ENCODE measurements at places on chromosomes 12 and 14. TPM values are rescaled to one million over a fixed set of nuclear protein-coding genes. Genes with fewer than 3 reads are reported as not detected.

C12orf42 gene
- total RNA-seq, result not detected

AMIGO2 gene
- 13.6 TPM for total RNA-seq

TTC9 gene
- total RNA-seq, result 0.13 TPM

CBLN3 gene
- 1.6 TPM for total RNA-seq

TMEM119 gene
- total RNA-seq, result not detected

SEL1L gene
- total RNA-seq, result 92.2 TPM

AQP6 gene
- total RNA-seq, result not detected

TMEM106C gene
- 104 TPM for total RNA-seq

PYGL gene
- total RNA-seq, result 126 TPM

ZNF10 gene
- total RNA-seq, result 4.9 TPM

NGB gene
- not detected for total RNA-seq

ATXN7L3B gene
- 27.6 TPM for total RNA-seq

TMTC2 gene
- 5.5 TPM for total RNA-seq

LMO3 gene
- 0.27 TPM for total RNA-seq

CFAP54 gene
- total RNA-seq, result 68.3 TPM

AICDA gene
- not detected for total RNA-seq

IAPP gene
- total RNA-seq, result not detected

SRRM4 gene
- total RNA-seq, result not detected

TEX22 gene
- 0.14 TPM for total RNA-seq

PXN gene
- 161 TPM for total RNA-seq
